ENCODE measurements at places on chromosomes 1 and 21.

GRCh38 chr1:192878249-192878648 is 69.4 kb downstream of the RGS2 start:
- no peak for DNase-seq

DNA sequence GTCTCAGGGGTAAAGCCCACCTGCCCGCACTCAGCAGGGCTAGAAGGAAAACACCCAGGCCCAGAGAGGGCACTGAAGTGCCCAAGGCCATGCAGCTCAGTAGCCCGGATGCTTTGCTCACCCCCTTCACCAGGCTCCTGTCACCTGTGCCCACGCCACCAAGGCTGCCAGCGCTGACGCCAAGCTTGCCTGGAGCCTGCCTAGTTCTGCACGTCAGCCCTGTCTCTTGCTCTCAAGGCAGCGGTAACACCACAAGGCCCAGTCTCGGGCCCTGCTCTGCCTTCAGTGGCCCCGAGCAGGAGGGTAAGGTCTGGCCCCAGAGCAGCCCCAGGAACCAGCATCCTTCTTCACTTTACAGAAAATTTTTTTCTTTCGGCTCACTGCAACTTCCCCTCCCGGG is 7.7 kb downstream of the TMEM63A start:
- DNase-seq = no peak

DNA sequence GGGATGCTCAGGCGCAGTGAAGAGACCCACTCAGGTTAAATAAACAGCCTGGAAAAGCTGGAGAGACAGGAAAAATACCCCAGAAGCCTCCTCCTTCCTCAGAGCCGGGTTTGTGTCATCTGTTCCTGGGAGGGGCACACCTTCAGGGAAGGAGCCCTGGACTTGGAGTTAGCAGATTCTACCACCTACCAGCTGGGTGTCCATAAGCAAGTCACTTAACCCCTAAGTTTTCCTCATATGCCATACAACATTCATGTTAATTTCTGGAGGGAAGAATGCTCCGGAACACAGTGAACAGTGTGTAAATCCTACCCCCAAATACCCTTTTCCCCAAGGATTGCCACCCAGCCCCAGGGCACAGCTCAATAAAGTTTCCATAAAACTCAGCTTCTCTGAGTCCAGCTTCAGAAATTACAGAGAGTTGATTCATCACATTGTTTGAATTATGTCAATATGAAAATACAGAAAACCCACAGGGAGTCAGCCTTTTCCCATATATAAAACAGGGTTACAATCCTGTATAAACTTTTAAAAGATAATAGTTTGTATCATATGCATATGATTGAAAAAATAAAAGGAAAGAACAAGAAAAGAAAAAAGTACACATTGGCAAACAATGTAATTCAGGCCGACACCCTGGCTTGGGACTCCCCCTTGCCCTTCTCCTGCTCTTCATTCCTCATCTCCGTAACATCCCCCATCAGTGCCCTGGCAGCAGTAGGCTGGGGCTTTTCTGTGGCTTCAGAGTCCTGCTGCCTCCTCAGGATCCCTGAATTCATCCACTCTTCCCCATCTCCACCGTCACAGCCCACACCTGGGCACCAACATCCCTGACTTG is 291.8 kb upstream of the USP24 start:
- DNase-seq = no peak

DNA sequence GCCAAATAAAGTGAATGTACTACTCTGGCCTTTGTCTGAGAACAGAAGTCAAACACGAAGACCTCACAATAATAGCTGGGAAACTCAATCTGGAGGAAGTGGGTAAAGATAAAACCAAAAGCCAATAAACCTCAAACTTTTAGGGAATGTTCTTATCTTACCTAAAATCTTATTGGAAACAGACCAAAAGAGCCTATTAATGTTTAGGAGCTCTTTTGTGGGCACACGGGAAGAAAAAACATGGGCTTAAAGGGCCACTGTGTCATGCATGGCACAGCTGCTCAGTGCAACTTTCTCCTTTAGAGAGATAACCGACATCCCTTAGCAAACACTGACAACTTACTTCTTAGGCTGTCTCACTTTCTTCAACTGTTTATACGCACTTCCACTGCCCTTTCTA is 16.1 kb downstream of the EIF2B3 start:
- no peak for DNase-seq

- DNase-seq = no peak
These were observed 63.0 kb downstream of the KCNN3 start for GRCh38 chr1:154807048-154807591.
